ENCODE measurements at places on chromosomes 7 and 10.

- no peak for DNase-seq
Observed at GRCh38 chr7:139036901-139037300, 1.1 kb upstream of the ZC3HAV1L start.

GRCh38 chr7:120998520-120998919 lies 10.0 kb downstream of the CPED1 start:
- DNase-seq, result no peak

DNA sequence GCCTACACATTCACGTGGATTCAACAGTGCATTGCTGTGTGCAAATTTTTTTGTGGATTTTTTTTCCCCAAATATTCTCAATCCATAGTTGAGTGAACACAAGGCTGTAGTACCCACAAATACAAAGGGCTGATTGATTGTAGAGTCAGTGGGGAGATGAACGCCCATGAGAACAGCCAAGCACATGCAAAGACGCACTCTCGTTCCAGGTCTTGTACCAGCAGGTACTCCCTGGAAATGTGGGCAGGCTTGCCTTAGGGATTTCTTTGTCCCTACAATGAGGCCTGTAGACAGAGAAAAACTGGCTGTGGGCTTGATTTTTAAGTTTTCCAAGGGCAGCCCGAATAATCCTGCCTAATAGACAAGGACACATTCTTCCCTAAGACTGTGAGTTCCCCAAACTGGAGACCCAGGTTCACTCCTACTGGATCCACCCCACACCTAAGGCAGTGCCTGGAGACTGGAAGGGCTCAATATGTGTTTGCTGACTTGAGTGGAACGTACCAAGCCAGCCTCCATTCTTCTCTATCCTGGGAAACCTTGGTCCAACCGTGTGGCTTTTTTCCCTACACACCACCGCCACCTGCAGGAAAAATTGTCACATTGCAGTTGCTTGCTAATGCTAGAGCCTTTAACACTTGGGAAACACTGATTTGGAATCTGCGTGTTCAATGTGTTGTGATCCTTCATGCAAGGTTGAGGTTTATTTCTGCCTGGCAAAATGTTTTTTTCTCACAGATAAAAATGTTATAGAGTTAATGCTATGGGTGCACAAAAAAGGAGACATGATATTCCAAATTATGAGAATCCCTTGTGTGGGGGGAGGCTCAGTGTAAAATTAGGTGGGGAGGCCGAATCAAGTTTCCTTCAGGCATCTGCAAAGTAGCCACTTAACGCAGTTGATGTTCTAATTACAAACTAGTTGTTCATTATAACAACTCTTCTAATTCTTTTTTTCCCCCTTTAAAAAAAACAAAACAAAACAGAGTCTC lies 49.3 kb downstream of the PPP1R17 start:
- DNase-seq, result no peak

DNA sequence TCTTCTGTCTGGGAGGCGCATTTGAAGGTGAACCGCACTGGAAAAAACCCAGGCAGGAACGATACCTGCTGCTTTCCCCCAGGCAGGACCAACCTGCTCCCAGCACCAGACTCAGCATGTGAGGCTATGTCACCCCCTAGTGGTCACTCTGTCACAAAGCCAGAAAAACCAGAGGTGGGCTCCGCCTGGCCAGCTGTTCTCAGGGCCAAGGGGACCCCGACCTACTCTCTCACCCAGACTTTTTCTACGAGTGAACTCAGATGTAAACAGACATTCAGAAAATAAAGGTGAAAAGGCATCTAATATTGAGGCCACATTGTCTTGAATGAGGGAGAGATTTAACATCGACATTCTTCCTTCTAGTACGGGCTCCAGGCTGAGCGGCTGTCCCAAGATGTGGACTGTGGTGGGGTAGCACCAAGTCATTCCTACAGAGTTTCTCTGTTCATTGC lies 117.3 kb downstream of the PRKAG2 start:
- no peak for DNase-seq

DNA sequence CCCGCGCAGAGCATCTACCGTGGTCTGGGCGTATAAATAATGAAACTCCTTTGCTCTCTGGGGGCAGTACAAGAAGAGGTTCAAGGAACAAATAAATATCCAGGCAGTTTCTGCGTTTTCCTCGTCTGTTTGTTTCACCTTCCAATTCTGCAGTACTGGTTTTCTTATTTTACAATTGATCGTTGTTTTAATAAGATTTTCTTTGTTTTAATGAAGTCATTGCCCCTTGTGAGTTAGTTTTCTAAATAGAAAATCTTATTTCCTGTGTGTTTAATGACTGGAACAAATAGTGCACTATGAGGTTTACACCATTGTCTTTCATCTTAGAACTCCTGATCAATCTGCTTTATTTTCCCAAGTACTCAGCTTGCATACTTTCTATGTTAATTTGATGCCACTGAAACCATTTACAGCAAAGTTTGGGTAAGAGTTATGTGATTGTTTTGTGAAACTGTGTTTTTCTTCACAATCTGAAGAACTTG lies 1.2 kb downstream of the PLEKHA1 start:
- no peak for DNase-seq

DNA sequence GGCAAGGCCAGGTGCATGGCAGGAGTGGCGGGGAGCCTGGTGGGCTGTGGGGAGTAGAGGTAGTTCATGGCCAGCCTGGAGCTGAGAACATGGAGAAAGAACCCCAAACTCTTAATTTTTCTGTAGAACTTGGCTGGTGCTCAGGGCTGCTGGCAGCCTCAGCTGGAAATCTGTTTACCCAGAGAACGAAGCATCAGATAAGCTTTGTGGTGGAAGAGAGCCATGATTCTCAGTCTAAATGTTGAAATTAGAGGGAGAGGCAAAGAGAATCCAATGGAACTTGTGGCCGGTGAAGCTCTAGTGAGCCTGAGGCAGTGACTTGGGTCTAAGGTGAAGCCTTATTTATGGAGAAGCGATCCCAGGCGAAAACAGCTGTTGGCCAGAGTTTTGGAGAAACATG lies 126.4 kb downstream of the CCDC3 start:
- no peak for DNase-seq

DNA sequence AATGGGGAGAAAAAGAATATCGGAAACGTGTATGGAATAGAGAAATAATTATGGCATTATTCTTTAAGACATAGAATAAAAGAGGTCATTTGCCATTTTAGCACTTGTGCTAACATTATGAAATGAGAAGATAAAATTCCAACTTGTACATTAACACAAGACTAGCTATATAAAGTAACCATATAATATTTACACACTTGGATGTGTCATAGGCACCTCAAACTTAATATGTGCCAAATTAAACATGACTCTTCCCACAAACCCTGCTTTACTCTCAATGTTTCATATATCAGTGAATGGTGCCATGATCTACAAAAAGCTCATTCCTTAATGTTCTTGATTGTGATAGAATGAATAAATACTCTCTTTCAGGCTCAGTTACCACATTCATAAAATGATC lies 4.1 kb upstream of the MINDY3 start:
- DNase-seq, result no peak

DNA sequence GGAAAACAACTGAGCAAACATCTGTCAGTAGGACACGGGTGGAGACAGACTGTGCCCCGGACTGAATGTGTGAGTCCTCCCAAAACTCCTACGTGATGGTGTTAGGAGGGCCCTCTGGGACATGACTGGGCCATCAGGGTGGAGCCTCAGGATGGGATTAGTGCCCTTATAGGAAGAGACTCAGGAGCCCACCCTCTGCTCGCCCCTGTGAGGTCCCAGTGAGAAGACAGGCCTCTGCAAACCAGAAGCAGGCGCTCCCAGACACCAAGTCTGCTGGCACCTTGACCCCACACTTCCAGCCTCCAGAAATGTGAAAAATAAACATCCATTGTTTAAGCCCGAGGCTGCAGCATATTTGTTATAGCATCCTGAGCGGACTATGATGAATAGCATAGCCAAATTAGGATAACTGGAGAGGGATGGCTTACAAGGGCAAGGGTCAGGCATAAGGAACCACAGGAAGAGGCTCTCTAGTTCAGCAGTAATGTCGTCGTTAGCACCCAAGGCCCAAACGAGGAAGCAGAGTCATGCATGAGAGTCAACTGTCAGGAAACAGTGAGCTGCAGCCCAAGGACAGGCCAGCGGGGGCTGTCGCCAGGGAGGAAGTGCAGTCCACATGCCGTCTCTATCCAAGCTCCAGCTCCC lies 50.6 kb downstream of the PTPRN2 start:
- DNase-seq, result no peak

DNA sequence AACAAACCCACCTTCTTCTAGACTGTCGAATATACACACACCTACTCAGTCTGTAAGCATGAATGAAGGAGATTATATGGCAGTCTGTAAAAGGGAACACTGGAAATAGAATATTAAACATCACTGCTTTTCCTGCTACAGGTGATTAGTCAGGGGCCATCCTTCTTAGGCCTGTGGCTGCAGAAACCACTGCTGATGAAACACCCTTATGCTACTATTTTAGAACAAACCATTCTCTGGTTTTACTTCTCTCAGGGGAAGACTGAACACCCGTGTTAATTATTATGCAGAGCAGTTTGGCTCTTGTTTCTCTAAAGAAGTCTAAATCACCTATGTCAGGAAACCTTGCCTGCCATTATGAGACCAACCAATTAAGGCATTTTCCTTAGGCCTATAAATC lies 351.1 kb upstream of the KLF6 start:
- no peak for DNase-seq

Data from esophagus squamous epithelium (tissue), 5 donors.